ENCODE measurements at places on chromosomes 16 and 17. TPM values are rescaled to one million over a fixed set of nuclear protein-coding genes. Genes with fewer than 3 reads are reported as not detected.

- no peaks in the 10 kb centered on the region for H3K36me3 ChIP-seq
- H3K4me3 ChIP-seq: no peak overlapping the region
- H3K4me1 ChIP-seq: peaks cover 5% of the 10 kb centered on the region
- H3K27me3 ChIP-seq: no peaks in the 10 kb centered on the region
Measured at GRCh38 chr17:28577466-28577824, 750 bp upstream of the ALDOC start.

- DNase-seq: peak; percentile 86
- no peaks in the 10 kb centered on the region for H3K36me3 ChIP-seq
- H3K4me1 ChIP-seq: peaks cover 42% of the 10 kb centered on the region
Measured at GRCh38 chr17:7856011-7856810, 1.1 kb downstream of the NAA38 start.

DNA sequence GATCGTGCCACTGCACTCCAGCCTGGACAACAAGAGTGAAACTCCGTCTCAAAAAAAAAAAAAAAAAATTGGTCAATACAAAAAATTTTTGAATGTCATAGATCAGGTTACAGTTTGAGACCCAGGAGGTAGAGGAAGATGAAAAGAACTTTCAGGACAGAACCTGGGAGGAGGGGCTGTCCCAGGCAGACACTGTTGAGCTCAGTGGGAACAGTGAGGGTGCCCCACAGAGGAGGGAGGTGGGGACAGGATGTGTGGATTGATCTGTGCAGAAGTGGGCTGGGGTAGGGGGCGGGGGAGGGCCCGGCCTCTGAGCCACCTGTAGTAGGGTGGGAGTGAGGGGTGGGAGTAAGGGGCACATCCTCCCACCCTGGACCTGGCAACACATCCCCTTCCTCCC lies 58.3 kb downstream of the PRMT7 start:
- no peak overlapping the region for H3K4me3 ChIP-seq
- no peaks in the 10 kb centered on the region for H3K4me1 ChIP-seq
- no peak overlapping the region for H3K27ac ChIP-seq
- DNase-seq: no peak

Gene TP53TG3D
- not detected for total RNA-seq

Gene SENP3
- total RNA-seq: 40.9 TPM

DNA sequence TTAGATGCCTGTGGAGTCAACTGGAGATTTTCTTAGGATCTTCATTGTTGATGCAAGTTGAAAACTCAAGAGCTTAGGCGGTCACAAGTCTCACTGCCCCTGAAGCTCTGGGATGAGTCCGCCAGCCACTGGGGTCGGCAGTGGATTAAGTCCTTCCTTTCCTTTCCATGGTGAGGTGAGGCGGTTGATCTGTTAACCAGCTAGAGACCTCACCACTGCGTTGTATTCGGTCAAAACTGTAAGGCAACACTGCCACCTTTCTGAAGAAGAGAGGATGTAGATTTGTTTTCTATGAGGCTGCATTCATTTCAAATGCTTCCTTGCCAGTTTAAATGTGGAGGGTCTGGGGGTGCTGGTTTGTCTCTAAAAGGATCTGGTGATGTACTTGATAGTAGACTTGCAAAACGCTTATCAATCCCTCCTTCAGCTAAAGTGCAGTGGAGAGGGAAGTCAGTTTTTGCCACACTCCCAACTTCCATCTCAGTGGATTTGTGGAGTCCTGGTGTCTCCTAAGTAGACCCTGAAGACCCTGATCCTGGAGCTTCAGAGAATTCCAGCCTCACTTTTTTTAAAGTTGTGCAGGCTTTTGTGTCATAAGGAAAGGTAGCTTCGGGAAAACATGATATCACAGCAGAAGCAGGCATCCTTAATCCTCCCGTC lies 1.7 kb downstream of the MYOCD start:
- no peaks in the 10 kb centered on the region for H3K36me3 ChIP-seq
- H3K4me1 ChIP-seq: no peaks in the 10 kb centered on the region
- H3K27ac ChIP-seq: no peak overlapping the region
- DNase-seq: no peak
- H3K4me3 ChIP-seq: no peak overlapping the region

DNA sequence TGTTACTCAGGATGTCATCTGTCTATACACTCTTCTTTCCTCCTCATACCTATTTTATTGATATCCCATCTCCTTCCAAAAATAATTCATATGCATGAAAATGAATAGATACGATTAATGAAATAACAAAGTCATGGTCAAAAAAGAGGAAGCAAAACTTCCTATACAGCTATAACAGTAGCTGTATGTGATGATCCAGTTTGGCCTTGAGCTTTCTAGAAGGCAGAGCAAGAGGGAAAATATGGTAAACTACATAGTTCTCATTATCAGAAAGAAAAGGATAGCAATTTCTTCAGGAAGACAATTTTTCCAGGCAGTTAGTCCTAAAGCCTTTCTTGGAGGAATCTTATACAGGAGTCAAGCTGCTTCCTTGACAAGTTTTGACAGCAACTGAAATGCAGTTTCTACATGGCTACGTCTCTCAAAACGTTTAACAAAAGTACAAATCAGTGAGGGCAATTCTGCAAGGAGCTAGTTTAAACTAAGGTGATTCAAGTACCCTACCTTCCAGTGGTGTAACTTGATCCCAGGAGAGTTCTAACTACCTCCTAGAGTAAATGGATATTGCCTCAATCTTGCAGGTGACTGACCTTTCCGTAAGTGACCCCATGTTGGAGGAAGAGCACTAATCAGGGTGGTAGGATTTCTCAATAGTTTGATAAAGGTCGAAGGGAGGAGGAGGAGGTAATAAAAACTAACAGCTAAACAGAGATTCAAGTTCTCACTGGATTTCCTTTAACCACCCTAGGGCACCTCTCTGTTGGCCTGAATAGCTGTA lies 1.0 kb downstream of the SPAG5 start:
- H3K36me3 ChIP-seq: no peaks in the 10 kb centered on the region
- no peaks in the 10 kb centered on the region for H3K27me3 ChIP-seq
- H3K4me3 ChIP-seq: no peak overlapping the region
- DNase-seq: no peak

DNA sequence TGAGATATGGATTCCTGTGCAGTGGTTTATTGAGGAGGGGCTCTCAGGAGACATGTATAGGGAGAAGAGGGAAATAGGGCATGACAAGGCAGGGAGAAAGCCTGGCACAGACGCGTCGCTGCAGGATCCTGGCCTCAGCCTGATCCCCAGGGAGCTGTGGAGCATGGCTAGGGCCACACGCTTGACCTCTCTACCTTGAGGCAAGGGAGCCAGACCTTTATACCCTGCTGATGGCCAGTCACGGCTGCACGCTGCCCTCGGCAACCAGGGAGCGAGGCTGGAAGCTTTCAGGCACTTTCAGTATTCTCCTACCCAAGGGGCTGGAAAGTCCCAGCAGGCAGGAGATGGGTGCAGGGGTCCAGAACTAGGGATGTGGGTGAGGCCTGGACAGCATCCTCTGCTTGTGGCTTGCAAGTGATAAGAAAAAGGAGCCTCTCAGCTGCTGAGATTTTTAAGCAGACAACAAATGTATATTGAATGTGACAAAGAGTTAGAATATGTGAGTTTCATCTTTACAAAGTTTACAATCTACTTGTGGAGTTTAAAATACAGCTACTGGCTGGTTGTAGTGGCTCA lies 10.0 kb upstream of the KLHL36 start:
- no peak overlapping the region for H3K4me3 ChIP-seq
- H3K36me3 ChIP-seq: no peaks in the 10 kb centered on the region
- H3K4me1 ChIP-seq: peaks cover 29% of the 10 kb centered on the region
- DNase-seq: no peak
- H3K27ac ChIP-seq: no peak overlapping the region
- no peaks in the 10 kb centered on the region for H3K27me3 ChIP-seq

DNA sequence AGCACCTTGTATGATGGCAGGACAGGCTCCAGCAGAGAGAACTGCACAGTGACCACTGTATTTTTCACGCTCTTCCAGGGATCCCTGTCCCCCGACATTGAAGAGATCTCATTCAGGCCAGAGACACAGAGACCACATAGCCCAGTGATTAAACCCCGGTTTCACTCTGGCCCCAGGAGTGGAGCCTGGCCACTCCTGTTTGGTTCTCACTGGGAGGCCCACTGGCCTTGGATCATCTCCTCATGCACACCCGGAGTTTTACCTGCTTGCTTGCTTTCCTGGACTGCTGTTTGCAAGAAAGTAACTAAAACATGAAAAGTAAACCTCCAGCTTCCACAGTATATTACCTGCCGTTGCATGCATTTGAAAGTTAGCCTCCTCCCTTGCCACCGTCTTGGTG lies 13.2 kb upstream of the CLEC18C start:
- H3K27me3 ChIP-seq: no peaks in the 10 kb centered on the region
- no peak overlapping the region for H3K27ac ChIP-seq
- no peaks in the 10 kb centered on the region for H3K4me1 ChIP-seq
- H3K36me3 ChIP-seq: peaks cover 67% of the 10 kb centered on the region
- no peak for DNase-seq

- DNase-seq: no peak
- no peak overlapping the region for H3K4me3 ChIP-seq
- no peak overlapping the region for H3K27ac ChIP-seq
- no peaks in the 10 kb centered on the region for H3K36me3 ChIP-seq
- H3K4me1 ChIP-seq: no peaks in the 10 kb centered on the region
- H3K27me3 ChIP-seq: no peaks in the 10 kb centered on the region
Measured at GRCh38 chr17:5164436-5164835, 27.2 kb downstream of the ZNF594 start.

Gene TOX3
- total RNA-seq: 1.0 TPM

DNA sequence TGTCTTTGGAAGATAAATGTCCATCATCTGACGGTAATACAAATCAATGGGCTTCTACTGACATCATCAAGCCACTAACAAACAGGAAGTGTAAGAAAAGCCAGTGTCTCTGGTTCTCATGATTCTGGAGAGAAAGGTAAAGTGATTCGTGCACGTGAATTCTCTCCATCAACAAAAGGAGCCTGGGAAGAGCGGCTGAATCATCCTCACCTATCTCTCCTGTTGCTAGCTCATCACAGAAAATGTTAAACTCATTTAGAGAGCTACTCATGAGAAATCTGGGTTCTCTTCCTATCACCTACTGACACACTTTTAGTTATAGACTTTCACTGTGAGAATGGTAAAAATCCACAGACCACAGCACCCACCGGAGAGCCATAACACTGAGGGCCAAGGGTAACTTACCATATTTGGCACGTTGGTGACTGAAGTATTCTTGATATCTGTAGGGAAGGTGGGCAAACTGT lies 70.3 kb downstream of the CREBBP start:
- no peak for DNase-seq
- H3K27ac ChIP-seq: no peak overlapping the region
- H3K36me3 ChIP-seq: no peaks in the 10 kb centered on the region
- H3K27me3 ChIP-seq: no peaks in the 10 kb centered on the region
- H3K4me3 ChIP-seq: no peak overlapping the region

Gene TMEM238L
- total RNA-seq: not detected

Gene GPR179
- not detected for total RNA-seq

Gene LITAFD
- not detected for total RNA-seq

DNA sequence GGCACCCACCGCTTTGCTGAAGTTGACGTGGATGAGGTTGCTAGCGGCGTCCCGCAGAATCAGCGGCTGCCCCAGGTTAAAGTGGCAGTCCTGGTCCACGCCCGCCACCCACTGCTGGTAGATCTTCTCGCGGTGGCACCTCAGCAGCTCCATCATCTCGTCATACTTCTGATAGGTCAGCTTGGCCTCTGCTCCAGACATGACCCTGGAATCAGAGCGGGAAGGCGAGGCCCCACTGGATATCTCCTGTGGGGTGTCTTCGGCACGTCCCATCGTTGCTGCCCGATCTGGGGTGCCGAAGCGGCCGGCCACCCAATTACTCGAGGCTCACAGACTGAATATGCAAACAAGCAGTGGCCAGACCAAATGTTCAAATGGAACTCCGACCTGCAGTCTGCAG lies 16.5 kb downstream of the DNAH17 start:
- H3K27me3 ChIP-seq: no peaks in the 10 kb centered on the region
- no peaks in the 10 kb centered on the region for H3K4me1 ChIP-seq
- H3K4me3 ChIP-seq: no peak overlapping the region
- DNase-seq: no peak
- H3K36me3 ChIP-seq: no peaks in the 10 kb centered on the region

DNA sequence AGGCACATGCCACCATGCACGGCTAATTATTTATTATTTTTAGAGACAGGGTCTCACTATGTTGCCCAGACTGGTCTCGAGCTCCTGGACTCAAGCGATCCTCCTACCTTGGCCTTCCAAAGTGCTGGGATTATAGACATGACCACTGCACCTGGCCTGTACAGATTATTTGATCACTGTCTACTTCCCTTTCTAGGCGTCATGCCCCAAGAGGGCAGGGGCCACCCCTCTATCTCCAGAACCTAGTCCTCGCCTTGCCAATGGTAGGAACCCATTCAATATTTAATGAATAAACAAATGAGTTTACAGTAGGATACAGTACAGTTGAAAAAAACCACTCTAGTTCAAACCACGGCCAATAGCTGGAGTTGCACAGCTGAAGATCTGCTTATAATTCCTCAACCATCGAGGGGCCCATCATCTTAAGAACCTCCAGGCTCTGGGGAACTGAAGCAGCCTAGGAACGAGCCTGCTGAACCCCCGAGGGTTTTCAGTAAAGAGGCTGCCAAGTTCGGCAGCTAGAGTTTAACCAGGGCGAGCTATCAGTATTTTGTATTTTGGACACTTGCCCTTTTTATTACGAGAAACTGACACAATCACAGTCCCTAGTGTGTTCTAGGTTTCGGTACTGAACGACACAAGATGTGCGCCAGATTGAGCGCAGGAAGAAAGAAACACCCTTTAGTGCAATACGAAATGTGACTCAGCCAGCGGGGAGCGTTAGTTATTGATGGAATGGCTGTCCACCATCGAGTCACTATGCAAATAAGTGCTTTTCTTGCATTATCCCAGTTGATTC lies 14.6 kb downstream of the ADCY9 start:
- H3K36me3 ChIP-seq: no peaks in the 10 kb centered on the region
- no peak overlapping the region for H3K4me3 ChIP-seq
- H3K27me3 ChIP-seq: no peaks in the 10 kb centered on the region
- H3K4me1 ChIP-seq: no peaks in the 10 kb centered on the region

DNA sequence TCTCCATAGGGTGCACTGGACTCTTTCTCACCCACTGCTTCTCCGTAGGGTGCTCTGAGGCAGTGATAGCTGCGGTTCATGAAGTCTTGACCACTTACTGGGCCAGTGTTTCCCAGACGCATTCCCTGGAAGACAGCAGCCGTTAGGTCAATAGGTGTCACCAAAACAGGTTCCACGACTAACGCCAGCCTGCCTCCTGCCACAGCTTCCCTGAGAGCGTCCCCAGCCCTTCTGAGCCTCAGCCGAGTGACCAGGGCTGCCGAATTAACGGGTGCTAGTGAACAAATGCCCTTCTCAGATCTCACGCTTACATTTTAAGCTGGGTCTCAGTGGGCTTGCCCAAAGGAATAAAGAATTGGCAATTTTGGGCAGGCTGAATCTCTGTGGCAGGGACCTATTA lies 188.7 kb upstream of the TNRC6C start:
- H3K27ac ChIP-seq: no peak overlapping the region
- DNase-seq: no peak
- H3K27me3 ChIP-seq: no peaks in the 10 kb centered on the region
- H3K4me1 ChIP-seq: no peaks in the 10 kb centered on the region
